ENCODE measurements at places on chromosomes 12 and 14.

DNA sequence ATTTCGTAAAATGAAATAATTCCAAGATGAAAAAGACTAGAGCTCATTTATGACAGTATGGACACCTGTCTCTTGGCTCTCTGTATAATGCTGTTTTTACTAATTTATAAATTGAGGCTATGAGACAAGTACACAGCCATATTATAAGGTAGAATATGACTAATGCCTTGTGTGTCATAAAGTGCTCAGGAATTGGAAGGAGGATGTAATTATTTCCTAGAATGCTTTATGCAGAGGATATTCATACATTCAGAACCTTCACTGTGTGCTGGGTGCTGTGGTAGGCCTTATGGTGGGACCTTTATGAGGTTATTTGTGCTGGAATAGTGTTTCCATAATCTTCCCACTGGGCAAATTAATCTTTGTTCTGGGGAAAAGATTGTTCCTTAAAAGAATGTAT lies 13.3 kb downstream of the PCNX1 start:
- DNase-seq: no peak

DNA sequence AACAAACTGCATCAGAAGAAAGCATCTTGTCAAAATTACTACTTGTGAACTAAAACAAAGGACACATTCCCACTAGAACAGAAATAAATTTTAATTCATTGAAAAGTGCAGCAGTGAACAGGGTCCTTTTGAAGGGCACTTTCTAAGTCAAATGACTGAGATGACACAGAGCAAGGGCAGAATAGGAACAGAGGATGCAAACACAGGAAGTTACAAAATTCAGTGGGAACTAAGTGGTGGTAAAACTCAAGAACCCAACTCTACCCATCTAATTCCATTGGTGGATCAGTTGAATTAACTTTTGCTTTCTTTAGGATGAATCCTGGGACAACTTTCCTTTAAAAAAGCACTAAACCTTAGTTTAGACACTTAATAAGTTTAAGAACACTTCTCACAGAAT lies 45.8 kb downstream of the GNS start:
- DNase-seq: no peak

DNA sequence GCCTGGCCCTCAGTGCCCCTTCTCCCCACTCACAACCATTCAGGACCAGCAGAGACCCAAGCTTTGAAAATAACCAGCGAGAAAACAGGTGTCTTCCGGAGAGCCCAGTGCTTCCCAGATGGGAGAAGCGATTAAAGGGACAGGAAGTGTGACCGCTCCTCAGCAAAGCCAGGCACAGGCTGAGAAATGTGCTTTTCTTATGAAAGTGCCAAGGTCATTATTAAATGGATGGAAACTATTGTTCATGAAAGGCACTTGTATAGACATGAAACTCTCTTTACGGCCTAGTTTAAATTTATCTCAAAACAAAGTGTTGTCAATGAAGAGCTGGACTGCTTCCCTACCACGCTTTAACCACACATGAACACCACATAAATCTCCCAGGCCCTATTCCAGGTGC lies 210.4 kb downstream of the SPTSSA start:
- no peak for DNase-seq

DNA sequence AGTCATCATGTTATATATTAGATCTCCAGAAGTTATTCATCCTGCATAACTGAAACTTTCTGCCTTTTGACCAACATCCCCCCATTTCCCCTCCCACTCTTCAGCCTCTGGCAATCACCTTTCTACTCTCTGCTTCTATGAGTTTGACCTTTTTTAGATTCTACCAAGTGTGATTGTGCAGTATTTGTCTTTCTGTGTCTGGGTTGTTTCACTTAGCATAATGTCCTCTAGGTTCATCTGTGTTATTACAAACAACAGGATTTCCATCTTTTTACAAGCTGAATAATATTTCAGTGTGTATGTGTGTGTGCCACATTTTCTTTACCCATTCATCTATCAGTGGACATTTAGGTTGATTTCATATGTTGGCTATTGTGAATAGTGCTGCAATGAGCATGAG lies 11.2 kb upstream of the WSCD2 start:
- no peak for DNase-seq

GRCh38 chr12:20443792-20444191 lies 75.5 kb downstream of the PDE3A start:
- no peak for DNase-seq

GRCh38 chr14:32028599-32028998 lies 48.5 kb upstream of the ARHGAP5 start:
- no peak for DNase-seq

DNA sequence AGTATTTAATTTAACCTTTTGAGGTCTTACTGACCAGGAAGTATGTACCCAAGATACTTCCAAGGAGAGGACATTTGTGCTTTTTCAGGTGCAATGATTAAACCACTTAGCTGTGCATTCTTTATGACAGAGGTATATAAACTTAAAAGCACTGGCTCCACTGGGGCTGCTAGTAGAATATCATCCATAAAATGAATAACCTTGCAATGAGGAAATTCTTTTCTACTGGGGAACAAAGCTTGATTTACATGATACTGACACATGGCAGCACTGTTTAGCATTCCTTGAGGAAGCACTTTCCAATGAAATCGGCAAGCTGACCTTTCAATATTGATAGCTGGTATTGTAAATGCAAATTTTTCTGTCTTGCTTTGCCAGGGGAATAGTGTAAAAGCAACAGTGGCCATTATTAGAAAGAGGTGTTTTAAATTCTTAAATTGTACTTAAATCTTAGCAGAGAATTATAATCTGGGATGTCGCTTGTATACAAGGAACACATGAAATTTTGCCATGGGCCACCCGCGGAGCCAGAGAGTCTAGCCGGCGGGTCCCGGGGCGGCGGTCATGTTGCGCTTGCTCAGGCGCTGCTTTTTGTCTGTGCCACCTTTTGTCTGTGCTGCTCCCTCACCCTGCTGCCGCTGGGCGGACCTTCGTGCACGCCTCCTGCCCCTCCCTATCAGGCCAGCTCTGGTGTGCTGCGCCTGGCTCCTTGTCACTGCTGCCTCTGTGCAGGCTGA lies 20.9 kb upstream of the BLTP3B start:
- peak; percentile 54 for DNase-seq

DNA sequence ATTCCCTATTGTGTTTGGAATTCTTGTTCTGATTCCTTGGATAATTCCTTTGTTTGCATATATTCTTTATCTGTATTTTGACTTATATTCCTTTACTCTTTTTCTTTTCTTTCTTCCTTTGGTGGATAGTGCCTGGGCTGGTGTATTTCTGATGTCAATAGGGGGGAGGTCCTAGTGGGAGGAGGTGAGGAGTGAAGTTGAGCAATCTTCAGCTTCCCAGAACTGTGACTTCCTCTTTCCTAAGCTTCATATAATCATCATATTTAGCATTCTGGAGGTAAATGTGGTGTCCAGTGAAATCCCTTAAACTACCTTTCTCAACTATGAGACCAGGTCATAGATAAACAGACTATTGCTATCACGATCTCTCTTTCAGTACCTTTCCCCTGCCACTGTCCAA lies 29.6 kb upstream of the TBPL2 start:
- no peak for DNase-seq

DNA sequence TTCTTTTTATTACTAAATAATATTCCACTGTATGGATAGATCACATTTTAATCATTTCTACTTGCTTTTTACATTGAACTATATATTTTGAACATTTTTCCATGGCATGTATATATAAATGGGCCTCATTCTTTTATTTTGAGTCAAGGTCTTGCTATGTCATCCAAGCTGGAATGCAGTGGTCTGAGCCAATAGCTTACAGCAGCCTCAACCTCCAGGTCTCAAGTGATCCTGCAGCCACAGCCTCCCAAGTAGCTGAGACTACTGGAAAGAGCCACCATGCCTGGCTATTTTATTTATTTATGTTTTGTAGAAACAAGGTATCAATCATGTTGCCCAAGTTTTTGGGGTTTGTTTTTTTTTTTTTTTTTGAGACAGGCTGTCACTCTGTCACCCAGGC lies 7.6 kb downstream of the FCF1 start:
- DNase-seq: no peak

GRCh38 chr14:83830316-83830715 lies 1699.6 kb upstream of the FLRT2 start:
- DNase-seq: no peak

DNA sequence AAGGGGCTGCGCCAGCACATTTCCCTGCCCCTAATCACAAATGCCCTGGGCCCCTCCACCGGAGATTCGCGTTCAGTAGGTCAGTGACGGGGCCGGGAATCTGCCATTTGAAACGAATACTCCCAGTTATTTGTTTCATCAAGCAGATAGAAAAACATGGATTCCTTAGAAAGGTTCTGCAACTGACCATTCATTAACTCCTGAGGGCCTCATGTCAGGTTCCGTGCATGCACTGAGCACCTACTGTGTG lies 25.6 kb upstream of the UBC start:
- DNase-seq: no peak

GRCh38 chr12:112823582-112824149 lies 32.1 kb downstream of the RPH3A start:
- no peak for DNase-seq

- no peak for DNase-seq
Measured at GRCh38 chr14:34103176-34103575, 152.3 kb upstream of the EGLN3 start.

- DNase-seq: no peak
Measured at GRCh38 chr12:106112145-106112821, 26.5 kb downstream of the NUAK1 start.

DNA sequence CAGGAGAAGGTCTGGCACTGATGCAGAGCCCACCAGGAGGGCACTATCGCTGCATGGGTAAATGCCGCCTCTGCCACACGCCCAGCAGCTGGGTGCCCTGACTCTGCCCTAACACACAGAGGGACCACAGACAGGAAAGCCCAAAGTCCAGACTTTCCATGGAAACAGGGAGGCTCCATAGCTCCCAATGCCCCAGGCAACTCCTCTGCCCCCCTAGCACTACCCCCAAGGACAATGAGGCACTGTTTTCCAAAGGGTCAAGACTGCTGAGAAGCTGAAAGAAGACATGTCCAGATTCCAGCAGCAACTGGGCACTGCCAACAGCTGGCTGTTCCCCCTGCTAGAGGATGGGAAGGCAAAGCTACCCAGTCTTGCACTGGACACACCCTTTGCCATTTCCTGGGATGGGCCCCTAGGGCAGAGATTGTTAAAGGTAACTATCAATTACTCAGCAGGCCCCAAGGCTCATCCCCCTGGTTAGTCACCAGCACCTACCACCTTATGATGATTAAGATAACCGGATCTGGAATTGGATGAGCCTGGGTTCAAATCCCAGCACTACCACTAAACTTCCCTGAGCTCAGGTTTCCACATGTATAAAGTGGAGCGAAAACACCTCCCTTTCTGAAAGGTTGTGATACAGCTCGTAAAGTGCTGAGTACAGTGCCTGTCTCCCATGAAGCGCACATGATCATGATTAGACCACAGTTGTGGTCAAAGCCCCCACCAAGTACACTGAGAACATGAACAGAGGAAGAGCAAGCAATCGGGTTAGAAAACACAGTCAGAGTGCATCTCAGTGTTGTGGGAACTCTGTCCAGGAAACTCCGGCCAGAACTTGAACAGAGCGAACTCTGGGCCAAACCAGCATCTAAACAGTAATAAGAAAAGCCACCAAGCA lies 3.3 kb downstream of the PXN start:
- no peak for DNase-seq

DNA sequence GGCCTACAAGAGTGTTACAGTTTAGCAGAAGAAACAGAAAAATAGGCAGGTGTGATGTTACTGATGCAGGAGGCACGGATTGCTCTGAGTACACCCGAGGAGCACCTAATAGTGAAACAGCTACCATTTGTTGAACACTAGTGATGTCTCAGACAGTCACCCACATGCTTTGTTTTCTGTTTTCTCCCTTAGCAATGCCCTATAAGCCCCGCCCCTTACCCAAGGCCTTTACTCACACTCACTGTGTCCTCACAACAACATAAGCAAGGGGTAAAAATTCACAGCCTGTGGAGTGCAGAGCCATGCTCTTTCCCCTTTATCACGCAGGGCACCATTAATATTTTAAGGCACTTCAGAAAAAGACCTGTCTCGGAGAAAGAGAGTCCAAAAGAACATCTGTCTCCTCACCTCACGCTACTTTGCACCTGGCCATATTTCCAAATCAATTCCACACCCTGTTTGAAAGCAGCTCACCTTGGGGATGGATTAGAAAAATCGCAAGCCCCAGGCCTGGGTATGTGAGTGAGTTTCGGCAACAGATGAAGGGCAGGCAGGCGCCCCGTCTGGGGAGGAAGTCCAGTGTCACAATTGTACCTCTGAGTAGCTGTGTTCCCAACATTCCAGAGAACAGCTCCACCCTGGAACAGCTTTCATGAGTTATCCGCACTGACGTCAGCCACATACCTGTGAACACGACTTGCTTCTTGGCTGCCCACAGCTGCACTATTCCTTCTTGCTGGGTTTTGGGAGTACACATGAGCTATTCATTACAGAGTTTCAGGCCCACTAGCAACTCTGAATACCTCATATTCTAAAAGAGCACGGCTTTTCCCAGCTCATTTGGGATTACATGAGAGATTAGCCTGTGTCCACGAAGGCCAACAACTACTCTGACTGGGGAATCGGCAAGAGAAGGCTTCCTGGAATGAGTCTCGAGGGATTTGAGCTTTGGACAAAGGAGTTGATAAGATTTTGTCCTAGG lies 26.0 kb downstream of the MAPK1IP1L start:
- DNase-seq: no peak
